ENCODE measurements at places on chromosomes 5 and 9.

- no peak for DNase-seq
Observed at GRCh38 chr5:138775034-138775433, 21.8 kb downstream of the CTNNA1 start.

DNA sequence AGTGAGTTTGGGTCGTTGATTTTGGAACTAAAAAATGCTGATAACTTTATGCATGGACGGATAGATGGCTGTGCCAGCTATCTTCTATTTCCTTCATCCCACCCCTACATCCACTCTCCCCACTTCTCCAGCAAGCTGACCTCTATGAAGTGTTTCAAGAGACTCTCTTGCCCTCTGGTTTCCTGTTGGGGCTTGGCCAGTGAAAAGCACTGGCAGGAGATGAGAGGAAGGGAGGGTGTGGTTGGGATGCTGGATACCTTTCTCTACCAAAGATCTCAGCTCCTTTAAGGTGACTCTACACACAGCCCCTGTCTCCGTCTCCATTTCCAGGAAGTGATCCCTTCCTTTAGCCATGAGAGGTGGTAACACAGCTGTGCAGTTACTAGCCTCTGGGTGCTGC lies 30.0 kb upstream of the JMY start:
- DNase-seq: no peak

GRCh38 chr9:134632329-134632728 lies 9.3 kb upstream of the COL5A1 start:
- DNase-seq: no peak

GRCh38 chr5:76269259-76269931 lies 133.7 kb upstream of the IQGAP2 start:
- no peak for DNase-seq

DNA sequence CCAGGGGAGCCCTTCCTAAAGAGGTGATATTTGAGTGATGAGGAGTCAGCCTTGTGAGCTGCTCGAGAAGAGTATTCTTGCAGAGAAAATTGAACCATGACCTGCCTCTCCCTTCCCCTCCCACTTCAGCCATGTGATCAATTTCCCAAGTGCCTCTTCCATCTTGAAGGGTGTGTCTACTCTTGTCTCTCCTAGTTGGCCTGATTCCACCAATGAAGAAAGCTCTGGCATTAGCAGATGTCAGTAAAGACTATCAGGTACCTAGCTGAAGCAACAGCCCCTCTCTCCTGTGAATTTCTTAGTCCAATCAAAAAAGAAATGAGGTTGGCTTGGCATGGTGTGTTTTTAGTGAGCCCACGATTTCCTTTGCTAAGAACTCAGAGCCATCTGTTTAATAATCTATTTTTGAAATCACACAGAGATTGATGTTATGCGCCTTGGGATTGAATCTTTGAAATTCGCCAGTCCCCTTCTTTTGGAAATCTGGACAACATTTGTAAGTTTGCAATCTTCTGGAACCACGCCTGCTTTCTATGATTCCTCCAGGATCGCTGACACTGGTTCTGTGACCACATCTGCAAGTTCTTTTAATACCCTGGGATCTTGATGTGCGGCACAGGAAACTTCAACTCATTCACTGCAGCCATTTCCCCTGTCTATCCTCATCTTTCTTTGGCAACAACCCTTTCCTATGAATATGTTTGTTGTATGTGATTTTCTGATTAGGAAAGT lies 404.6 kb downstream of the DMRT2 start:
- DNase-seq: no peak

DNA sequence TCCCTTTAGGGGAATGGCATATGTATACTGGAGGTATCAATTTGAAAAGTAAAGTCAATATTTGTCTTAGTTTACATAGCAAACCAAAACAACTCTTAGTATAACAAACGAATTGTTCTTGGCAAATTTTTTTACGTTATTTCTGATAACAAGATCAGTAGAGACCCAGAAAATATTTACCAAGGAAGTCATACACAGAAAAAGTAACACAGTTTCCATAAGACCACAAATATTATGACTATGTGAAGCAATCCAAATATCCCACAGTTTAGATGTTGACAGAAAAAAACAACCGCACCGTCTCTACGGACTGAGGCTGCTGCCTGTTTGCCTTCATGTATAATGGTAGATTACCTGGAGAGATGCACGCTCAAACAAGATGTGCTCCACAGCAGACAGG lies 46.5 kb upstream of the DAPK1 start:
- no peak for DNase-seq

DNA sequence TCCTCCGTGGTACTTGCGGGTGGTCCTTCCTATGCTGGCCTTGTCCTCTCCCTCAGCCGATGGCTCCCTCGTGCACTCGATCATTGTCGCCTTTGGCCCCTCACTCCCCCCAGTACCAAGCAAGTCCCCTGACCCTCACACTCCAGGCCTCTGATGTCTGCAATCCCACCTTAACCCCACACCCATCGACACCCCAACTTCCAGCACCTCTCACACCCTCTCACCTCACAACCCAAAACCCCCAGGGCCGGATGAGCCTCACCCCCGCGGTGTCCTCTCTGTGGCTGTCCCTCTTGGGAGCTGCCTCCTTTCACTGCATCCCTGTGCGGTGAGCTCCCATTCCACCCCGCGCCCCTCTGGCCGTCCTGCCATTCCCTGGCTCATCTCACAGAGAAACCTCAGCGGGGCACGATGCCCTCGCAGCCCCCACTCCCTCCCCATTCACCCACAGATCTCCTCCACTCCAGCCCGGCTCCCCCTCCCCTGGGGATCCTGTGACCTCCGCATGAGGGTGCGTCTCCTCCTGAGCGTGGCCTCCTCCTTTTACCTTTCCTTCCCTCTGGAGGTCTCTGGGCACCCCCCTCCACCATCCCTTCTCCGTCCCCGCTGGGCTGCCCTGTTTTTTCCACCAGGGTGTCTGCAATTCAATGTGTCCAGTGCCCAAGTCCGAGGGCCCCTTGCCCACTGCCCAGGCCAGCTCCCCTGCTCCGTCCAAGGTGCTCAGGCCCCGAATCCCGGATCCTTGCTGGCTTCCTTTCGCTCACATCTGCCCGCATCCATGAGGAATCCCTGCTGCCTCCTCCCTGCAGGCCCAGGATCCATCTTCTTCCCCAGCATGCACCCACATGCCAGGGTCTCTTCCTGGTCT lies 15.8 kb upstream of the RNU6ATAC start:
- no peak for DNase-seq

DNA sequence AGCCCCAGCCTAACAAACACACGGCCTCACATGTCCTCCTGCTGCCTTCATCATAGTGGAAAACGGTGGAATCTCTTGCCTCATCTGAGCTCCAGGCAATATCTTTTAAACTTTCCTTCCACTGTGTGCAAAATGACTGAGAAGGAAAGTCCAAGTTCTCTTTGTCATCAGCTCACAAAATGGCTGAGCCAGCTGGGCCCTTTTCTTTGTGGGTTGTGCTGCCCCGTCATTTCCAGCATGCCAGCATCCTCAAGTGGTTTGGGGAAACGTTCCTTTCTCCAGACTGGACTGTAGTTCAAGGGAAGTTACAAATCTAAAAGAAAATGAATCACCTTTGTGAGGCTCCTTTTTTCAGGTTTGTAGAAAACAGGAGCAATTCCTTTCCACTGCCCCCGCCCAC lies 171.1 kb upstream of the FSTL4 start:
- no peak for DNase-seq

DNA sequence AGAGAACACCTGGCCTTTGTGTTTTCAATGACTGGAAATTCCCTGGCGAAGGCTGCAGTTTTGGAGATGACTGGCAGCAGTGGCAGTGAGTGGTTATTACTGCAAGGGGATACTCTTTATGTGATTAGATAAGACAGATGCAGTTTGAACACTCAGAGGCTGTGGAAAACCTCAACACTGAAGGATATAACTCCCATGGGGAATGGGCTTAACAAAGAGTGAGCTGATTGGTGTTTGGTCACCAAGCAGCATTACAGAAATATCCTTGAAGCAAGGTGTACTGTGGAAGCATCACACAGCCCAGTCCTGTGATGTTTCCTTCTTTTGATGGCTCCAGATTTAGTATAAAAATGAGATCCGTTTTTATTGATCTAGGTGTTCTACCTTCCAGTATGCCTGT lies 490.7 kb upstream of the PTPRD start:
- no peak for DNase-seq

- DNase-seq: no peak
Observed at GRCh38 chr5:109053995-109054417, 306.3 kb downstream of the FER start.
